ENCODE measurements at places on chromosomes 4 and X.

DNA sequence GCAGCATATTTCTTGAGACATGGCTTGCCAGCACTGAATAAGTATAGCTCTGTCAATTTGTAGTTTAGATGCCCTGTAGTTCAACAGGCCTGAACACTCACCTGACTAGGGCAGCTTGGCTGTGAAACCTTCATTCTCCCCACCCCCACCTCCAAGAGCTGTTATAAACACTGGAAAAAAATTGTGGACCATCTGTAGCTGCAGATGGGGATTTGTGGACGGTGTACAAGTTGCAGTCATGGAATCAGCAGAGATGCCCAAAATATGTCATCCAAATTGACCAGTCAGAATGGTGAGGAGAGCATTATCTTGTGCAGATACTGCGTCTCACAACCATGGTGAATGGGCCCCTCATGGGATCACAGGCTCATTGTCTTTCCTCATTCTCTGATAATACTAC is 76.2 kb upstream of the PAQR3 start:
- no peak for DNase-seq

- DNase-seq = no peak
Measured at GRCh38 chrX:120671963-120672362, 42.1 kb upstream of the C1GALT1C1 start.

GRCh38 chr4:45638641-45639040 is 485.2 kb downstream of the GABRG1 start:
- DNase-seq = no peak

DNA sequence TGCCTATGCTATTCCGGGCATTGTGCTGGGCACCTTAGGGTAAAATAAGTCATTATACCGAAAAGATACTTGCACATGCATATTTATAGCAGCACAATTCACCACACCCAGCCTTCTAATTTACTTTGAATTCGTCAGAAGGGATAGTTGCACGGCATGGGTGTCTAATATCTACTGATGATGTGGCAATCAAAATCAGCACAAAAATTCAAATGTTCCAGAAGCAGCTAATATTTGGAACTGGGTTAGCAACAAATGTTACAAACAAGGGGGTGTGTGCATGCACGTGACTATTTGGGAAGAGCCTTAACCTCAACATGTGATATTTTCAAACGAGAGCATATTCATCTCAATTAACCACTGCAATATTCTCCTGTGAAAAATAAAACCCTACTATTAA is 79.7 kb upstream of the PRSS48 start:
- no peak for DNase-seq

DNA sequence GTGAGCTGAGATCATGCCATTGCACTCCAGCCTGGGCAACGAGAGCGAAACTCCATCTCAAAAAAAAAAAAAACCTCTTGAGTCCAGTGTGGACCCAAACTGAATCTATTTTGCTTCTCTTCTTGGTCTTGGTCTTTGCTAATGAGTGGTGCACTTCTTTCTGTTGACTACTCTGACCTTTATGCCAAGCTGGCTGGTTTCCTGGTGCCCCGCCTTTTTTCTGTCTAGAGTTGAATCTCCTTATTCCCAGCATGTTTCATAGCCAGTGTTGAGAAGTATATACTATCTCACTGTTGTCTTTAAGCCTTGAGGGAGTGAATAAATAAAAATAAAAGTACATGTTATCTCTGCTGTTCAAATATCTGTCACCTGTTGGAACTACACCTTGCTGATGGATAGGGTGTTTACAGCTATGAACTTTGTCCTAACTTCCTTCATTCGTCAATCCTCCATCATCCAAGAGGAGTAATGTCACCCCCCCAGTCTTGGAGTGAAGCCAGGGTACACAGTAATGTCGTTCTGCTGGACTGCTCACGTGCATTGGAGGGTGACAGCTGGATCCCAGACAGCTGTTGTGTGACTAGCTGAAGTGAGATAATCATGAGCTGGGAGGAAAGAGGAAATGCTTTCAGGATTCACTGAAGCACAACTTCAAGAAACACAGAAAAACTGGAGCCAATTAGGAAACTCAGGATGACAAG is 99.3 kb upstream of the PRKG2 start:
- no peak for DNase-seq

- DNase-seq = no peak
Measured at GRCh38 chrX:97564496-97564895, 680.8 kb downstream of the RPA4 start.

GRCh38 chr4:88962396-88962795 is 94.6 kb downstream of the FAM13A start:
- no peak for DNase-seq

- no peak for DNase-seq
Measured at GRCh38 chr4:76767983-76768382, 130.0 kb downstream of the SOWAHB start.

DNA sequence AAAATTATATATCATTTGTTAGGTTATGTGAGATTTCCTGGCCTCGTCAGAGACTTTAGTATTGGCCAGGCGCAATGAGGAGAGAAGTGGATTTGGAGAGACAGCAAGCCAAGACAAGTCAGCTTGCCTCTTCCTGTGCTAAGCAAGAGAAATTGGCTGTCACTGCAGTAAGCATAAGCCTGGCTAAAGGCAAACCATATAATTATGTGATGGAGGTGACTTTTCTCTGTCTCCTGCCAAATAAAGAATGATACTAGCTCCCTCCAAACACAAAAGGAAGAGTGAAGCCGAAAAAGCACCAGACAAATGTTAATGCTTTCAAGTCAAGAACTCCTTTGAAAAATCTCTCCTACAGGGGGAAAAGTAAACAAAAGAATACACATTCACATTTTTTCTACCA is 2246.0 kb downstream of the ARAP2 start:
- DNase-seq = no peak

DNA sequence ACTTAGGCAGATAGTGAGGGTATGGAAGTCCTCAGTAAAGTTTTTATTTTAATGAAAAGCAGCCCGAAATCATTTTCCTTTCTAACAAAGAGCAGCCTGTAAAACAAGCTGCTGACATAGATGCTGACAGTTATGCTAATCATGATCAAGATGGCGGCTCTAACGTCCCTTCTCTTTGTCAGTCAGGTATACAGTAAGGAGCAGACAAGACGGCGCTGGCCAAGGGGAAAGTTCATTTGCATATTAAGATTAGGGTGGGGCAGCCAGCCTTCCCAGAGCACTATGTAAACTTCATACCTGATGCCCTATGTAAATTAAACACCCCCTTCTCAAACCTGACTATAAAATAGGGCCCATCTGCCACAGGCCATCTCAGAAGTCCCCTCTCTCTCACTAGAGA is 76.9 kb downstream of the MAGEB10 start:
- no peak for DNase-seq
